CD8-positive, alpha-beta T cell (primary cell): ENCODE measurements at places on chromosomes 2 and 18. TPM values are rescaled to one million over a fixed set of nuclear protein-coding genes. Genes with fewer than 3 reads are reported as not detected.

MYO1B gene
- 1.00 TPM for total RNA-seq

MC2R gene
- not detected for total RNA-seq

SLC9A4 gene
- not detected for total RNA-seq

EN1 gene
- total RNA-seq, result not detected

GKN2 gene
- not detected for total RNA-seq

SP3 gene
- total RNA-seq, result 166 TPM

NEU2 gene
- total RNA-seq, result not detected

MERTK gene
- total RNA-seq, result 0.11 TPM

KIAA2012 gene
- not detected for total RNA-seq

EML6 gene
- 0.81 TPM for total RNA-seq

AQP12B gene
- total RNA-seq, result not detected

POTEE gene
- total RNA-seq, result 0.17 TPM

RSAD2 gene
- 2.1 TPM for total RNA-seq

ACTR2 gene
- total RNA-seq, result 101 TPM

- DNase-seq, result no peak
Measured at GRCh38 chr18:39825485-39826150, 2129.4 kb upstream of the PIK3C3 start.

DNA sequence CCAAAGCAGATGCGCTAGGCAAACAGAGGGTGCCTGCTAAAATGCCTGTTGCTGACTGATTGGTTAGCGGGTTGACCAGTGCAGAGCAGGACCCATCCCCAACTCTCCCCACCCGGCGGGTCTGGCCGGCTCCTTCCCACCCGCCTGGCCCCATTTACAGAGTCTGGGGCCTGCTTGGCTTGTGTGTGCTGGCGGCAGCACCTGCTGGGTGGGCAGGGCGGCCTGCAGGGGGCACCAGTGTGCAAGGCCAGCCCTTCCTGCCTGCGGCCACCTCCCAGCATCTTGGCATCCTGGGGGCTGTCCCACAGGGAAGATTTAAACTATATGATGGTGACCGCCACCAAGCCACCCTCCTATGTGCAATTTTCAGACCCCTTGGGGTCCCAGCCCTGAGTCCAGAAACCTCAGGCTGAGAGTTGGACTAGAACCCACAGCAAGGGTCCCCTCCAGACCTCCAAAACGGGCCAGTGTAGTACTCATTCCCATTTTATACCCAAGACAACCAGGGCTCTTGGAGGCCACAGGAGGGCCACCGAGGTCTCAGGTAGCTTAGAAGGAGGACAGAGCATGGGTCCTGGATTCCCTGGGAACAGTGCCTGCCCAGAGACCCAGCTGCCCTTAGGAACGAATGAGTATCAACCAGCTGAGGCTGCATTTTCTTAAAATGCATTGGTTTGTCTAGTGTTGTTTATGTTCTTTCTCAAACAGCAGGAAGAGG is 173.6 kb downstream of the SMAD7 start:
- DNase-seq, result peak; percentile 65

DNA sequence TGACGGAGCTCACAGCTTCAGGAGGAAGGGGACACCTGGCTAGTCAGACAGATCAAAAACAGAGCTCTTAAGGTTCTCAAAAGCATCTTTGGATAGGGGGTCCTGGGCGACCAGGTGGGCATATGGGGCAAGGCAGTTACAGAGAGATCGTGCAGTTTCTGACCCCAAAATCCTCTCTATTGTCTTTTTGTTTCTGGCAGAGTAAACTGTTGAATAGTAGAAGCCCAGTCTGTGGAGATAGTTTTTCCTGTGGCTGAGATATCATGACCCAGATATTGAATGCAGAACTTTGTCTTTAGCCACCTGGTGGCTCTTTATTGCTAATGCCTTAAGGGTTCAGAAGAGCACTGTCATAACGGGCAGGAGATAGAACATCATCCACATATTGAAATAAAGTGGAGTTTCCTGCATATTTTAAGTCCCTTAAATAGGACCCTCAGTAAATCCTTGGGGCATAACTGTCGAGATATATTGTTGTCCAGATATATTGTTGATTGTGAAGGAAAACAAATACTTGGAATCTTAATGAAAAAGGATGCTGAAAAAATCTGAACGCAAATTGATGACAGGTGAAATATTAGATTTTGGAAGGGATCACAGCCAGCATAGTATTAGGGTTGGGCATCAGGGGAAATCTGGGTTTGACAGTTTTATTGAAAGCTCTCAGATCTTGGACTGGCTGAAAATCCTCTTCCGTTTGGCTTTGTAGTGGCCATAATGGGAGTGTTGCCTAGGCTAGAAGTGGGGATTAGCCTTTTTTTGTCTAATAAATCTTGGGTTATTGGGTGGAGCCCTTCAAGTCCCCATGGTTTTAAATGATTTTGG is 14.1 kb upstream of the ZDBF2 start:
- no peak for DNase-seq

- peak; percentile 57 for DNase-seq
Measured at GRCh38 chr2:217886720-217887309, 116.0 kb downstream of the TNS1 start.

DNA sequence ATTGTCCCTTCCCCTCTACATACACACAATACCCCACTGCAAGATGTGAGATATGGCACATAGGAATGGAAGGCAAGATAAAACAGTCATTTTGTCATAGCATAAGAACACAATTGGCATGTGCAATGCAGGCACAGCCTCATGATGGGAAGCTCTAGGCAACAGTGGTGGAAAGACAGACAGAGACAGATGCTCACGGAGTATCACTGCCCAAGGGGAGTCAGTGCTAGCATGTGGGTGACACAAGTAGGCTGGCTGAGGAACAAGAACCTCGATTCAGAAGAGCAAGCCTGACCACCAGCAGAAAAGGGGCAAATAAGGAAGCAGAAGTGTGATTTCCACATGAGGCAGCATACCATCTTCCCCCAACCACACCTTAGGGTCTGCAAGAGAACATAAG is 323.6 kb downstream of the PAX3 start:
- DNase-seq, result no peak

DNA sequence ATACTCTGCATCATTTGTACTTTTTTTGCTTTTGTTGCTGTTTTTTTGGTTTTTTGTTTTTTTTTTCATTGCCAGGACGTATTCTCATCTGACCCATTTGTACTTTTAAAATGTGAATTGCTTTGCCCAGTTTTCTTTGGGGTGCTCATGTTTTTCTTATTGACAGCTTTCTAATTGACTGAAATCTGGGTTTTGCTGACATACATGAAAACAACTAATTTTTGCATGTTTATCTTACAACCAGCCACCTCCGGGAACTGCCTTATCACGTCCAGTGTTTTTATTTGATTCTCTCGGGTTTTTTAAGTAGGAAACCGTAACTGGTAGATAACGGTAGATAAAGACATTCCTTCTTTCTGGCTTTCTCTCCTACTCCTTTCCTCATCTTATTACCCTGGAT is 38.6 kb downstream of the SNORC start:
- no peak for DNase-seq

- DNase-seq, result no peak
Measured at GRCh38 chr18:79208906-79209305, 139.7 kb downstream of the ATP9B start.

GRCh38 chr2:96768083-96768561 is 7.4 kb downstream of the CNNM4 start:
- no peak for DNase-seq

GRCh38 chr2:10490806-10491291 is 42.7 kb upstream of the ODC1 start:
- DNase-seq, result no peak

GRCh38 chr18:58831606-58832005 is 33.1 kb upstream of the ZNF532 start:
- DNase-seq, result no peak

- DNase-seq, result no peak
Measured at GRCh38 chr2:113734185-113734584, 22.3 kb downstream of the SLC35F5 start.

GRCh38 chr2:161625314-161625919 is 1.2 kb downstream of the SLC4A10 start:
- DNase-seq, result peak; percentile 14

- DNase-seq, result no peak
Measured at GRCh38 chr2:179580378-179581146, 280.9 kb downstream of the ZNF385B start.

DNA sequence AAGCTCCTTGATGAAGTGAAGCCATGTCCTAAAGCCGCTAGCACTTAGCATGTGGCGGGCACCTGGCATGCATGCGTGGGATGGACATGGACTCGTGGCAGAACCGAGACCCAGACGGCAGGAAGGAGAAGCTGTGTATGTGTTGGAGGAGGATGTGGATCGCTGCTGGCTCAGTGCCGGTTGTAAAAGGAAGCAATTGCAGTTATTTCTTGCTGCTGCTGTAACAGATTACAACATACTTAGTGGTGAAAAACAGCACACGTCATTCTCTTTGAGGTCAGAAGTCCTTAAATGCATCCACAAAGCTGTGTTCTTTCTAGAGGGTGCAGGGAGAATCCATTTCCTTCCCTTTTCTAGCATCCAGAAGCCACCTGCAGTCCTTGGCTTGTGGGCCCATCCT is 74.6 kb downstream of the AGAP1 start:
- DNase-seq, result no peak

DNA sequence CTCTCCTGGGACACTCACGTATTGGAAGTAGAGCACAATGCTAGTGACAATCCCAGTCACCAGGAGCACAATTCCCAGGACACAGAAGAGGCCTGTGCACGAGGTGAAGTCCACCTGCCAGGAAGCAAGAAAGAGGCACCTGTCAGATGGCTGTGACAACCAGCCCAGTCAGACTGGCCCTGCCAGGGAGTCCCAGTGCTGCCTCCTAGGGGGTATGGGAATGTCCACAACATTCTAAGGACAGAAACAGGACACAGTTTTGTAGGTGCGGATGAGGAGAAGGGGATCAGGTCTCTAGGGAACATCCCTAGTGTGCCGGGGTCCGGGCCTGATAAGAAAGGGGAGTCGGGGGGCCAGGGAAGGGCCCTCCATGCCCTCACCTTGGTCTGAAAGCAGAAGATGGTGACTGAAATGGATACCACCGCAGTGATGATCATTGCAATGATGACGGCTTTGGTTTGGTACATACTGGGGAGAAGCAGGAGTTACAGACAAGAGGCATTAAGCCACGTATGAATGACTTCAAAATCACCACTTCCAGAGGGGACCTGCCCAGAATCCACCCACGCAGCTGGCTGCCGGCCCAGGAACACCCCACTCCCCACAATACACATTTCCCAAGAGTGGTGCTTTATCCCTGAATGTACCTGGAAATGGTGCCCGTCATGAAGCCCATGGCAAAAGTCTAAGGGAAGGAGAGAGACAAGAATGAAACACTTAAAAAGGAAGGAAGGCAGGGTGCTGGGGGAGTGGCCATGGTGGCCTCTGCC is 6.9 kb downstream of the PNKD start:
- no peak for DNase-seq

- peak; percentile 41 for DNase-seq
Measured at GRCh38 chr2:47272031-47272864, 117.1 kb upstream of the STPG4 start.

DNA sequence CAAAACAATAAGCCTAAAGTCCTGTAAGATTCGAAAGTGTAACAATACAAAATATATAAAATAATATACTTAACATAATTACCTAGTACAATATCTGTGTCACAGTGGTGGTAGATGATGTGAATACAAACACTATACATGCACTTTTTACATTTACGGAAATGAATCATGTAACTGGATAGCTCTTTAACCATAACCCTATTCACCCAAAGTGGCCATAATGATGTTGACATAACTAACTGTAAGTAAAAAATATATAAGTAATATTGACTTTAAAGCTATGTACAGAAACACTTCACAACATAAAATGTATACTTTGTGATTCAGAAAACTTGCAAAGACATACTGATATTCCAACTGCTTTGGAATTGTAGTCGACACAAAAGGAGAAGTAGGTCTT is 616.9 kb upstream of the SLC8A1 start:
- DNase-seq, result no peak

- DNase-seq, result no peak
Measured at GRCh38 chr18:75958683-75959082, 531.2 kb upstream of the SMIM21 start.

- DNase-seq, result no peak
Measured at GRCh38 chr2:224776795-224777558, 60.8 kb upstream of the CCDC195 start.

DNA sequence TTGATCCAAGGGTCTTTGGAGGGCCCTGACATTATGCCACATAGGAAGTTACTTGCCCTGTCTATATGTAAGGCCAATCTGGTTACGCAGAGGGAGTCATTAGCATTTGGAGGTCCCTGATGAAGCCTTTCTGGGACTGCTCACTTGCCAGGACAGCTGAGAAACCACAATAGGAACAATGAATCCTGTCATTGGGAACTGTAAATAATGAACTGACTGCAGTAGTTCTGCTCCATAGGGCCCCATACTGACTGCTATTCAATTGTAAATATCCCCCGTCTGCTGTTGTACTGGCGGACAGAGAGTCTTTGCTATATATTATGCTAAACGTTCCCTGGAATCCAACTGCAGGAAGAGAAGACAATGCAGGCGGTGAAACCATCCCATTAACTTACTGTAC is 149.4 kb upstream of the DCC start:
- DNase-seq, result no peak

GRCh38 chr2:136381722-136382633 is 264.0 kb upstream of the CXCR4 start:
- peak; percentile 60 for DNase-seq

DNA sequence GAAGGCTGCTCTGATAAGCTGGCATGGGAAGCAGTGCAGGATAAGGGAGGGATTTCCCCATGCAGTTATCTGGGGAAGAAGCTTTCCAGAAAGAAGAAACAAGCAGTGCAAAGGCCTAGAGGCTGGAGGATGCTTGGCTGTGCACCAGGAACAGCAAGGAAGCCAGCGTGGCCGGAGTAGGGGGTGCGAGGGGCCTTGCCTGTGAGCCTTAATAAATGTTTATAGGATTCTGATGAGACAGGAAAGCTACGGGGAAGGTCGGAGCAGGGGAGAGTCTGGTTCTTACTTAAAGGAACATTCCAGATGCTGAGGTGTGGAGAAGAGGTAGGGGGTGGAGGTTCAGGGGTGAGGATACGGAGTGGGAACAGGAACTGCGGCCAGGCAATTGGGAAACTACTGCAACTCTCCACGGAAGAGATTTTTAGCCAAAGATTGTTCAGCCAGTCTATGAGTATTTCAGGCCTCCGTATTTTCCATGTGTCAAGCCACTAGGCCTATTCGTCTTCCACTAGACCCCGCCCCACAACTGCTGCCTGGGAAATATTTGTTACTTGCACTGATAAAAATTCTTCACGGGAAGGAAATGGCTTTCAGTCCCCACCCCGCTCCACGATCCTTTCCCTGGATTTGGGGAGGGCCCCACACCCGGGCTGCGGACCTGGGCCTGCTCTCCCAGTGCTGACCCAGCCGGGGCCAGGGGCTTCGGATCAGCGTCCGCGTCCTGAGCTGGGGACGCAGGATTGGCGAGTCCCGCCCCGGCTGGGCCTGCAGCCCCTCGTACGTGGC is 516 bp downstream of the EIF2AK2 start:
- peak; percentile 20 for DNase-seq
